ENCODE measurements at places on chromosomes 5 and 9. TPM values are rescaled to one million over a fixed set of nuclear protein-coding genes. Genes with fewer than 3 reads are reported as not detected.

The CYLC2 gene
- not detected for total RNA-seq

The ADAMTS6 gene
- 28.0 TPM for total RNA-seq

The KCNV2 gene
- not detected for total RNA-seq

The TAS2R1 gene
- total RNA-seq = not detected

The SLC12A2 gene
- 56.0 TPM for total RNA-seq

The PLPP1 gene
- total RNA-seq = 156 TPM

The HBEGF gene
- 26.7 TPM for total RNA-seq

The GRIA1 gene
- total RNA-seq = not detected

The HRH2 gene
- not detected for total RNA-seq

The PAEP gene
- not detected for total RNA-seq

The GBGT1 gene
- total RNA-seq = 0.32 TPM

The ARHGEF37 gene
- 35.4 TPM for total RNA-seq

The FBXO10 gene
- 8.4 TPM for total RNA-seq

The CDC20B gene
- not detected for total RNA-seq

The TMOD1 gene
- 1.5 TPM for total RNA-seq

The INSYN2B gene
- 0.81 TPM for total RNA-seq

The IL5 gene
- not detected for total RNA-seq

The DNM1 gene
- total RNA-seq = 0.69 TPM

The SNX2 gene
- 57.6 TPM for total RNA-seq

The S1PR3 gene
- total RNA-seq = 3.1 TPM

The CCDC192 gene
- total RNA-seq = not detected

The GRXCR2 gene
- total RNA-seq = not detected

The OMD gene
- total RNA-seq = not detected

The NXNL2 gene
- total RNA-seq = 0.32 TPM

The THOC3 gene
- total RNA-seq = 60.4 TPM

The STING1 gene
- total RNA-seq = 53.7 TPM

The FOXD4L3 gene
- total RNA-seq = not detected

The GFI1B gene
- total RNA-seq = not detected

The SPATA31D1 gene
- total RNA-seq = not detected

The LCN9 gene
- not detected for total RNA-seq

The C9orf43 gene
- 0.16 TPM for total RNA-seq
